ENCODE measurements at places on chromosomes 6 and 20.
A peak's percentile ranks its signal among the peaks of the same experiment; 100 is the strongest.

DNA sequence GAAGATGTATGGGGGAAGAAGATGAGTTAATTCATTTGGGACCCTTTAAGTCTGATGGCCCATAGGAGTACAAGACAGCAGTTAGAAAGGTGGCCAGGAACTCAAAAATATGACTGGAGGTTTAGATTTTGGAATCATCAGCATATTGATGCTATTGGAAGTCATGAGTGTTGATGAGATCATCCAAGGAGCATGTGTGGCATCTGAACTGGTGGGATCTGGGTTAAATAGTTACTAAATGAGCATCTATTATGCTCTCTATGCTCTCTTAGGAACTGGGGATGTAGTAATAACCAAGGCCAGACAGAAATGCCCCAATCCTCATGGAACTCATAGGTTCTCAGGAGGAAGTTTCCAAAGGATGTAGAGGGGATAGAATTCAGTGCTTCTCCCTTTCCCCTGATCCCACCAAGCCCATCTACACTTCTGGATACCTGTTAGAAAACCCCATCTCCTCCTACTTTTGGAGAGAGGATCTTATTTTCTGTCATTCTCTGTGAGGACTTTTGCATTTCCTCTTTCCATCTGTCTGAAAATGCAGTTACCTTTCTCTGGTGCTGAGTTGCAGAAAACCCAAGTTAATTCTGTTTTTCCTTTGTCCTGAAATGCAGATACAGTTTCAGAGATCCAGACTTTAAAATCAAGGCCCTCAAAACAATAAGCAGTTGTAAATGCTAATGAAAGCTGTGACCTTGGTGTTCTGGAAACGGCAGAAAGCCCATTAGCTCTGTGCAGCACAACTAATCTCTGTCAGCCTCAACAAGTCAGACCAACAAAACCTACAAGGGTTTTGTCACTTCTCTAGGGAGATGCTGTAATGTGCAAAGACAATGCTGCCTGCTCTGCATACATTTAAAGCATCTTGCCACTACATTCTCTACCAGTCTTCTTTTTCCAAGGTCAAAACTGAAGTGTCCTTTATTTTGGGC is 65.8 kb downstream of the TBC1D7 start:
- no peak for DNase-seq

GRCh38 chr6:42405021-42405420 is 46.7 kb downstream of the TRERF1 start:
- no peak for DNase-seq

- no peak for DNase-seq
Observed at GRCh38 chr6:136123468-136123867, 126.6 kb downstream of the MTFR2 start.

GRCh38 chr20:62700261-62700930 is 8.2 kb upstream of the NTSR1 start:
- no peak for DNase-seq

GRCh38 chr6:30926644-30927043 is 5.3 kb downstream of the SFTA2 start:
- no peak for DNase-seq

DNA sequence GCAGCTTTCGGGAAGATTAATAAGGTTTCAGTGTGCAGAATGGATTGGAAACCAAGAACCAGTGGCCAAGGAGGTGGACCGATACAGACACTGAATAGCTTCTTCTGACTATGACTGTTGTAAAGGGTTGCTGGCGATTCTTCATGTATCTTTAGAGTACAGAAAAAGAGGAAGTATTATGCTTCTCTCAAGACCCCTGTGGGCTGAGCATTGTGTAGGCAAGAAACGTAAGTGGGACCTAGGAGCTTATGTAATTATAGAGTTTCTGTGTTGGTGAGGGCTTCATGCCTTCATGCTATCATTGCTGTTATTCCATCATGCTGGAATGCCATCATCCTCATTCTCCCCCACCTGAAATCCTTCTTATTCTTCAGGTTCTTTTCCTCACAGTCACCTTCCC is 105.4 kb upstream of the AKIRIN2 start:
- DNase-seq = no peak

GRCh38 chr6:26045928-26046368 is 41.3 kb upstream of the HFE start:
- DNase-seq = no peak

GRCh38 chr20:64038565-64039292 is 2.7 kb downstream of the C20orf204 start:
- peak; percentile 82 for DNase-seq

GRCh38 chr6:119683031-119683430 is 333.5 kb upstream of the MAN1A1 start:
- DNase-seq = no peak

DNA sequence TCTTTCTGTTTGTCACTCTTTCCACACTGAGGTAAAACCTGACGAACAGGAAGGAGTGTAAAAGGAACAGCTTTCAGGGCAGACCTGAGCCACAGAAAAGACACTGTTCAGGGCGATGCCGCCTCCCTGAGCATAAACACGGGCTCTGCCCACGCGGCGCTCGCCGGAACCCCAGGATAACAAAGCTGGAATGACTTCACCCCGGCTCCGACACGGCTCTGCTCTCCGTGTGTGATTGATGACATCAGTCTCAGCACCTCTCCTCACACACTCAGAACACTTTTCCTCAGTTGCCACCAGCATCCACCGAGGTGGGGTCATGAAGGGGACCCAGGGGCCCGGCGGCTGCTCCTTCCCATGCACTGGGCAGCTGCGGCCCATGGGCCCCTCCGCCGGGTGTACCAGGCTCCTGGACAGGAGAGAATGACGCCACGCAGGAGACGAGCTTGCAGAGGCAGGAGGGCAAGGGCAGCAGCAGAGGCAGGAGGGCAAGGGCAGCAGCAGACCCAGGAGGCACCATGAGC is 43.6 kb downstream of the DLL1 start:
- DNase-seq = no peak

GRCh38 chr20:12095180-12095920 is 177.7 kb downstream of the BTBD3 start:
- DNase-seq = no peak

GRCh38 chr20:47956268-47956995 is 171.2 kb upstream of the SULF2 start:
- DNase-seq = no peak

- DNase-seq = no peak
Observed at GRCh38 chr6:105726902-105727655, 324.2 kb upstream of the PREP start.

GRCh38 chr6:46940433-46941226 is 18.9 kb upstream of the ADGRF5 start:
- no peak for DNase-seq

GRCh38 chr20:18754030-18754652 is 59.4 kb upstream of the SCP2D1 start:
- no peak for DNase-seq

GRCh38 chr20:35680452-35681183 is 15.9 kb upstream of the CPNE1 start:
- no peak for DNase-seq

GRCh38 chr6:57220083-57220703 is 1.9 kb downstream of the RAB23 start:
- DNase-seq = no peak

DNA sequence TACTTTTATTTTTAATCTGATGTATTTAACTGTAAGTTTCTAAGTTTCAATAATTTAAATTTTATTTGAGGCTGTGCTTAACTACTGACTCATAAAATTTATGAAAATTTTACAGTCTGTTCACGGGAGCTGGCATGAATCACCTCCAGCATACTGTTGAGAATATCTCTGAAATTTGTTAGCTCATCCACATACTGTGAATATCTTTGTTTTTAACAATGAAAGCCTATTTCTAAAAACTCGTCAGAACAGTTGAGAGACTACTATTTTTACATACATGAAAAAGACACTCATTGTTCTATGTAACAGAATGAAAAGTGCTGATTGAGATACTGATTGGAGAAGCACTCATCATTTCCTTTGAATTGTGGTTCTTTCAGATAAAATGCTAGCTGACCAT is 749.3 kb downstream of the TENT5A start:
- DNase-seq = no peak

- no peak for DNase-seq
Observed at GRCh38 chr6:114157848-114158247, 185.0 kb downstream of the HS3ST5 start.

GRCh38 chr6:1607516-1608221 is 2.0 kb upstream of the FOXC1 start:
- DNase-seq = no peak

- DNase-seq = no peak
Observed at GRCh38 chr6:151963001-151963400, 155.5 kb downstream of the ESR1 start.

GRCh38 chr20:52179331-52180179 is 12.0 kb downstream of the ZFP64 start:
- DNase-seq = peak; percentile 25

DNA sequence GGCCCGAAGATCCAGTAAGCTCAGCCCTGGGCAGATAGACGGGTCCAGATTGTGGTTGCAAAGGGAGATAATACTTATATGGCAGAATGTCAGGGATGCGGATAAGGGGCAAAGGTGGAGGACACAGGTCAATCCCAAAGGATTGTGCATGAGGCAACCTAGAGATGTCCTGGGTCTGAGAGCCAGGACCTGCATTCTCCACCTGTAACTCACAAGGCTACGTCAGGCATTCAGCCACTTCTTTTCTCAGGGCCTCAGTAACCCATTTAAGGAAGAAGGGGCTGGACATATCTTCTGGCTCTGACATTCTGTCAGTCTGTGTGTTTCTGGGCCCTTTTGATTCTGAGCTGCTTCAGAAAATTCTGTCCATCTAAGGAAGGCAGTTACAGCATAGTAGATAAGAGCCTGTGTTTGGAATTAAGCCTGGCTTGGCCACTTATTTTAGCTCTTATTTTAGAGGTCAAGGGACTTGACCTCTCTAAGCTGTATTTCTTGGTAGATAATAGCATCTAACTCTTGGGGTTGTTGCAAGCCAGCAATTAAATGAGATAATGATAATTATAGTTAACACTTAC is 40.2 kb downstream of the CNBD2 start:
- DNase-seq = no peak

DNA sequence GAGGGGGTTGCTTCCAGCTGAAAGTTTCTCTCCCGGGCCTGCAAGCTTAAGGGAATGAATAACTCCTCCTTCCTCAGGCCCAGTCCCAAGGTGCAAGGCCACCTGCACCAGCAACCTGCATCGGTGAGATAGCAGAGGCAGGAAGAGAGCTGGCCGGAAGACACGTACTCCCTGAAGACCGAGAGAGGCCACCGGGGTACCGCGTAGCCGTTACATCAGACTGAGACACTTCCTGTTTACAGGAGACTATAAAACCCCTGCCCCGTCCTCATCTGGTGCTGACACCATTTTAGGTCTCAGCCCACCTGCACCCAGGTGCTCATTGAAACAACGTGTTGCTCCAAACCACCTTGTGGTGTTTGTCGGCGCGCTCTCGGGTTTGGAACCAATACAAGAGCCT is 60.5 kb upstream of the PRND start:
- DNase-seq = peak; percentile 25

DNA sequence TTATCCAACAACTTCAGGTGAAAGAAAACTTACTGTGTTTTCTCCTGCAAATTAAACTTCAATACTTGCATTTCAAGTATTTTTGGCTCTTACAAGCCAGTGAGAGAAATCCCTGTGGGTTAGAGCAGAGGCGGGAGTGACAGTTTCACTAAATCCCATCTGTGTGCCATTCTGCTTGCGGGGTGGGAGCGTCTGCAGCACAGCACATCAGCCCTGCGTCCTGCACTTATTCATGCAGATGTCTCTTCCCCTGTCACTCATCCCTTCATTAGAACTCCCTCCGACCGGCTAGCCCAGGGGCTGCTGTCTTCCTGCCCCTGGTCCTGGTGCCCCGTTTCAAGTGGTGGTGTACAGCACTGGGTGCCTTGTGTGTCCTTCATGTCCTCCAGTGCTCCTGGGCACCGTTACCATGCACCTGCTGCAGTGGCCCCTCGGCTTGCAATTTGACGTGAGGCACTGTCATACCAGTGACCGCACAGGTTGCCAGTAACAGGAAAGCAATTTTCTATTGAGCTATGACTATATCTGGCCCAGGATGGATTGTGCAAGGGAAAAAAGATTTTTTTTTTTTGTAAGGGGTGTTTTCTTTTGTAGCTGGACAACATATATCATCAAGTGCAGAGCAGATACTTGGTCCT is 59.4 kb downstream of the INSM1 start:
- DNase-seq = no peak

- DNase-seq = no peak
Observed at GRCh38 chr6:62102387-62102786, 183.6 kb downstream of the KHDRBS2 start.

GRCh38 chr6:44268095-44268628 is 2.1 kb upstream of the TMEM151B start:
- DNase-seq = peak; percentile 69

GRCh38 chr6:97841763-97842162 is 558.7 kb upstream of the MMS22L start:
- DNase-seq = no peak

DNA sequence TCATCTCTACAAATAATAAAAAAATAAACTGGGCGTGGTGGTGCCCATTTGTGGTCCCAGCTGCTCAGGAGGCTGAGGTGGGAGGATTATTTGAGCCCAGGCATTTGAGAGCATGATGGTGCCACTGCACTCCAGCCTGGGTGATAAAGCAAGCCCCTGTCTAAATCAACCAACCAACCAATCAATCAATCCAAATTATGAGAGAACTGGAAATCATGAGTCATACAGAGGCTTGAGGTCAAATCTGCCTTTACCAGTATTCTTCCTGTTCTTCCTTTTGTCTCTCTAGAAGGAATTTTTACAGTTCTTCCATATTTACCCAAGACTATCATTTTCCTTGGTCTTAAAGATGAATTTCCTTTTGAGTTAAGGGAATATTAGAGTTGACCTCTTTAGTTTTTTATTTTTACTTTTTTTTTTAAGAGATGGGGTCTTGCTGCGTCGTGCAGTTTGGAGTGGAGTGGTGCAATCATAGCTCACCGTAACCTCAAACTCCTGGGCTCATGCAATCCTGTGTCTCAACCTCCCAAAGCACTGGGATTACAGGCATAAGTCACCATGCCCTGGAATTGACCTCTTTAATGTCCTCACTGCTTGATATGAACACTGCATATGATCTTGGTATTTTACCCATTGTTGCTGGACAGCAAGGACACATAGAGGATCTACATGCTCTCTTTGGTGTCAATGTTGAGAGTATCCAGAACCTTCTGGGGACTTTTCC is 44.1 kb upstream of the TXNDC5 start:
- DNase-seq = no peak

DNA sequence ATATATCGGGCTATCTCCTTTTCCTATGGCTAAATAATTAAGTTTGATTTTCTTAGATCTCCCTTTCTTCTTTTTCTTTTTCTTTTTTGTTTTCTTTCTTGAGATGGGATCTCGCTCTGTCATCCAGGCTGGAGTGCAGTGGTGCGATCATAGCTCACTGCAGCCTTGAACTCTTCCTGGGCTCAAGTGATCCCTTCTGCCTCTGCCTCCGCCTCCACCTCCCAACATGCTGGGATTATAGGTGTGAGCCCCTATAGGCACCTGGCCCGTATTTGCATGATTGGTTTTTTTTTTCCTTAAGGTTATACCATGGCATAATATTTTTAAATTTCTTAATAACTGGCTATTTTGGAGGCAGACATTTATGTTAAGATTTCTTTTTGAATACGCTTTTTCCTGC is 106.3 kb downstream of the SCAF8 start:
- no peak for DNase-seq

Data from activated CD4-positive, alpha-beta T cell treated with anti-CD3 and anti-CD28 coated beads, Interleukin-2, amount 50 U/mL, for 48 hours (primary cell).